ENCODE measurements at places on chromosomes 2 and 18.

- DNase-seq, result peak; percentile 26
Observed at GRCh38 chr2:67561457-67561965, 164.4 kb downstream of the ETAA1 start.

- no peak for DNase-seq
Observed at GRCh38 chr2:51807229-51807628, 775.3 kb upstream of the NRXN1 start.

DNA sequence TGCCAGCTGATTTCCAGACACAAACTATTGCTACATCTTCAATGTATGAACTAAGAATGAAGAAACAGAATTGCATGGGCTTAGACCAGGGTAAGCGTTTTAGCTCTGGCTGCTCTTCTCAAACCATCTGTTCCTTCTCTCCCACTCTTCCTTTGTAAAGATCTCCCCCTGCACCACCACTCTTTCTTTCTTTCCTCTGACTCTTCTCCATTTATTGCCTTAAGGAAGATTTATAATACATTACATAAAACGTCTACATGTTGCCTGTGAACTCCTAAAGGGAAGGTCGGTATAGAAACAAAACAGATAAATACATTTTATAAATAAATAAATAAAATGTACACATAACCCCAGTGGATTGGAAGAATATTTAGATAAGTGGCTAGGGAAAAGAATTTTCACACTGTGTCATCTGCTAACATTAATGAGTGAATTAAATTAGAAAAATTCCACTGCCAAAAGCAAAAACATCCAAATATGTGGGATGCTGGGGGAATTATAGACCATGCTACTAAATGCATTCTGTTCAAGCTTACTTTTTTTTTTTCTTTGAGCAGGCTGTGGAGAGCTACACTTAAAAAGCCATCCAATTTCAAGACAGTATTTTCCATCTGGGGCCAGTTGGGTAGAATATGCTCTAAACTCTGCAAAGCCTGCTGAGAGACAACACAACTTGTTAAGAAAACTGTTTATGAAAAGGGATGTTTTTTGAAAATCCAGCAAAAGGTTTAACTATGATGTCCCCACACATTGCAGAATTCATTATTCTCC lies 41.5 kb downstream of the NCKAP5 start:
- no peak for DNase-seq

- DNase-seq, result no peak
Observed at GRCh38 chr2:171530378-171530777, 8.1 kb downstream of the CYBRD1 start.

- DNase-seq, result no peak
Observed at GRCh38 chr2:171487201-171487600, 35.1 kb upstream of the CYBRD1 start.

DNA sequence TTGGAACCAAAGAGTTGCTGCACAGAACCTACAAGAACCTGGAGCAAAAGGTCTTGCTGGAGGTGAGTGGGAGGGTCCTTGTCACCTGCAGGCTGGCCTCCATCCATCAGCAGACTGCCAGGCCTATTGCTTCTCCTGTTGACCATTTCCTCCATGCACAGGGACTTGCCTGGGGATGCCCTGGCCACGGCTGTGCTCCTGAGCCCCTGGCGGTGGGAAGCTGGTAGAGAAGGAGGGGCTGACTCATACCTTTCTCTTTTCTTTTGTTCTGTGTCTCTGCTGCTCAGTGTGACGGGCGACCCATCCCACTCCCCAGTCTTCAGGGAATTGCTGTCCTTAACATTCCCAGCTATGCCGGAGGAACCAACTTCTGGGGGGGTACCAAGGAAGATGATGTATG lies 102.6 kb downstream of the DGKD start:
- no peak for DNase-seq

GRCh38 chr2:227390468-227391256 lies 2.9 kb upstream of the SCYGR1 start:
- no peak for DNase-seq

- DNase-seq, result no peak
Observed at GRCh38 chr2:163563336-163563735, 172.5 kb downstream of the FIGN start.

DNA sequence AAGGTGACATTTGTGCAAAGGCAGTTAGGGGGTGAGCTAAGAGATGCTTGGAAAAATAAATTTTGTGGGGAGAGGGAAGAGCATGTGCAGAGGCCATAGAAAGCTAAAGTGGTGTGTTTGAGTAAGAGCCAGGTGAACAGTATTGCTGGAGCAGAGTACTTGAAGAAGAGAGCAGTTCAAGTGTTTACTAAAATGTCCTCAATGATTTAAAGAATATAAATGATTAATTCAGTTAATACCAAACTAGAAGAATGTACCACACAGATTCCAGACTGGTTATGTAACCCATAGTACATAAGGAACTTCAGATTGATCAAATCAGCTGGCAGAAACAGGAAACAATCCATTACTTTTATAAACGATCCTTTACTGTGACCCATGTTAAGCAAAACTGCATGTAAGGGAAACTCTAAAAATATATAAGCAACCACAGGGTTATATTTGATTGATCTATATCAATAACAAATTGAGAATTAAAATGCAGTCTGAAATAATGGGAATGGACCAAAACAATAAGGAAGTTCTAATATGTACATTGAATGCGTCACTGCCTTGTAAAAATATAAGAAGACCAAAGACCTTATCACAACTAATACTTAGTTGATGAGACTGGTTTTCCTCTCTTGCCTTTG lies 76.9 kb downstream of the LDAH start:
- DNase-seq, result no peak

- DNase-seq, result no peak
Observed at GRCh38 chr2:226151157-226151556, 648.5 kb downstream of the IRS1 start.

GRCh38 chr18:50119296-50119695 lies 75.7 kb downstream of the MYO5B start:
- DNase-seq, result no peak

DNA sequence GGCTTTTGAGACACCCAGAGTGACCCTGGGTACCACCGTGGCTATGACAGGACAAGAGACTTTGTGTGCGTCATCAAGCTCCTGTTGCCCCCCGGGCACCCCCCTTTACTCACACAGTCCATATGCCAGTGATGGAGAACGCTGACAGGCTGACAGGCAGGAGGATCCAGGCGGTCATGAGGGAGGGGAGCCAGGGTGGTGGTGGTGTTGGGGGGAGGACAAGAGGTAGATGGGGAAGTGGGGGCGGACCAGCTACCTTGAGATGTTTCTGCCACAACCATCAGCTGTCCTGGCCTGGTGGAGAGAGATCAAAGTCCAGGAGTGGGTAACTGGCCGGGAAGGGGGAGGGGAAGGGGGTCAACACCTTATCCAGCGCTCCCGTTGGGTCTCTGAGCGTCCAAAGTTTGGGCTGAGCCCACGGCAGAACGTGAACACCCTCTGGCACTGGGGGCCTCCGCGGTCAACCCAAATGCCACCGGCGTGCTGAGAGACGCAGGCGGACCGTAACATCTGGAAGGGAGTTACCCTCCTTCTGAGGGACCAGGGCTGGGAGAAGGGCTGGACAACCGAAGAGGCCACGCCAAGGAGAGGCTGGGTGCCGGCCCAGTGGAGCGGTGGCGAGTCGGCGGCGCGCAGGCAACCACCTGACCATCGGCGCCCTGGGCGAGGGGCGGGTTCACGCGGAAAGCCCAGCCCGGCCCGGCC lies 575 bp downstream of the TMEM150A start:
- no peak for DNase-seq

- peak; percentile 62 for DNase-seq
Observed at GRCh38 chr18:55838841-55839240, 250.8 kb upstream of the TCF4 start.

- DNase-seq, result no peak
Observed at GRCh38 chr2:132608311-132608710, 61.7 kb downstream of the LYPD1 start.

Data from fibroblast of skin of scalp (primary cell).